ENCODE measurements at places on chromosomes 6 and 20. TPM values are rescaled to one million over a fixed set of nuclear protein-coding genes. Genes with fewer than 3 reads are reported as not detected.

PPP1R11 gene
- total RNA-seq = 8.9 TPM

TSBP1 gene
- not detected for total RNA-seq

CCHCR1 gene
- total RNA-seq = 15.7 TPM

RFX6 gene
- not detected for total RNA-seq

FAM83C gene
- total RNA-seq = not detected

RNF217 gene
- total RNA-seq = 39.1 TPM

MYLK2 gene
- total RNA-seq = 16.7 TPM

POU5F1 gene
- 0.19 TPM for total RNA-seq

VGLL2 gene
- total RNA-seq = not detected

ADGB gene
- not detected for total RNA-seq

RCAN2 gene
- total RNA-seq = 3.2 TPM

CGA gene
- not detected for total RNA-seq

CALHM4 gene
- total RNA-seq = 0.25 TPM

PGC gene
- not detected for total RNA-seq

TRIM38 gene
- 6.8 TPM for total RNA-seq

NUS1 gene
- total RNA-seq = 8.7 TPM

NFATC2 gene
- total RNA-seq = 2.1 TPM

ZSWIM3 gene
- total RNA-seq = 9.9 TPM

DTNBP1 gene
- 28.7 TPM for total RNA-seq

GPLD1 gene
- total RNA-seq = 0.06 TPM

TLDC2 gene
- total RNA-seq = 0.13 TPM

SIRPD gene
- total RNA-seq = not detected

TTLL9 gene
- total RNA-seq = 0.16 TPM

NMBR gene
- 0.16 TPM for total RNA-seq

HACE1 gene
- 18.9 TPM for total RNA-seq

LY6G6F gene
- not detected for total RNA-seq

ADGRB3 gene
- not detected for total RNA-seq

MMP24 gene
- 0.38 TPM for total RNA-seq

ARMH2 gene
- not detected for total RNA-seq

CST7 gene
- not detected for total RNA-seq

GSTA2 gene
- not detected for total RNA-seq

TRERF1 gene
- total RNA-seq = 0.06 TPM

RIPPLY2 gene
- 0.19 TPM for total RNA-seq

PROKR2 gene
- total RNA-seq = not detected
